CD4-positive, alpha-beta T cell treated with Interleukin-6 for 4 hours (primary cell): ENCODE measurements at places on chromosomes 7 and 10.
A peak's percentile ranks its signal among the peaks of the same experiment; 100 is the strongest.

GRCh38 chr10:132630156-132630555 lies 92.6 kb downstream of the INPP5A start:
- no peak for DNase-seq

- no peak for DNase-seq
Observed at GRCh38 chr10:44723082-44723481, 188.1 kb upstream of the TMEM72 start.

- no peak for DNase-seq
Observed at GRCh38 chr7:16762177-16762576, 8.6 kb downstream of the TSPAN13 start.

GRCh38 chr10:97888641-97889262 lies 39.1 kb downstream of the GOLGA7B start:
- no peak for DNase-seq

DNA sequence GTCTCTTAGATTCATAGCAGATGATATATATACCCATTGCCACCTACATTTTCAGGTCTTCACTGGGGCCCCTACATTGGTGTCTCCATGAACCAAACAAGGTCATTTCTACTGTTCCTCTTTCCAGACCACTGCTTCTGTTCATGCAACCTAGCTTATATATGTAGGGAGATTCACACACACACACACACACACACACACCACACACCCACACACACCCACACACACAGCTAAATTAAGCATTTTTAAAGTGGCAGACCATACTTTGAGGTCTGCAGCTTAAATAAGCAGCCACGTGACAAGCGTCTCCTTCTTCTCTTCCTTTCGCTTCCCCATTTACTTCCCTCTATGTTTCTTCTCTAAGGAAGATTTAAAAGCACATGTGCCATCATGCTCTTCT lies 70.0 kb upstream of the CC2D2B start:
- DNase-seq, result no peak

DNA sequence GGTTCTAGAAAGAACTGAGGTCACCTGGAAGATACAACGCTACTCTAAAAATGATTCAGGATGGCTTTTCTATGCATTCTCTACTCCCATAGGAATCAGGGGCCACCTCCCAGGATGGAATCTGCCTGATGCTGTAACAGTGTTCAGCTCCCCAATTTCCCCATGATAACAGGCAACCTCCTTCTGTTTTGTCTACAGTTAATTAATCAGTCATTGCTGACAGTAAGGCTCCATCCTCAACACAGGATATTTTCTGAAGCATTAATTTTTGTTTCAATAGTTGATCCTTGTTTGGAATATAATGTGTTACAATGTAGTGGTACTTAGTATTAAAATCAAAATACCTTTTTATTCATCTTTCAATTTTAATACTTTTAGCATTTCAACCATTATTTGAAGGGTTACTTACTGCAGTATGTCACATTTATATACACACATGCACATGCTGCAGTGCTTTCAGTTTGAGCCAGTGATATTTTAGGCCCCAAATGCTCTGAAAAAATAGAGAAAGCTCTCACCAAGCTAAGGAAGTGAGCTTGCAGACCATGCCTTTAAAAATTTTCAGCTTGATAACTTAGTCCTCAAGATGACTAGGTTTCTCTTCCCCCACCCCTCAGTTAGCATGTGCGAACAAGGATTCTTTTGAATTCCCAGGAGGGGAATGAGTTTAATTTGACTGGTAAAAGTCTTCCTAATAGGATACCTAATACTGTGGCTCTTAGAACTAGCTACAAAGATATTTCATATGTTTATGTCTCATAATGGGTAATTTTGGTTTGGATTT lies 592 bp upstream of the PIK3CG start:
- DNase-seq, result no peak

DNA sequence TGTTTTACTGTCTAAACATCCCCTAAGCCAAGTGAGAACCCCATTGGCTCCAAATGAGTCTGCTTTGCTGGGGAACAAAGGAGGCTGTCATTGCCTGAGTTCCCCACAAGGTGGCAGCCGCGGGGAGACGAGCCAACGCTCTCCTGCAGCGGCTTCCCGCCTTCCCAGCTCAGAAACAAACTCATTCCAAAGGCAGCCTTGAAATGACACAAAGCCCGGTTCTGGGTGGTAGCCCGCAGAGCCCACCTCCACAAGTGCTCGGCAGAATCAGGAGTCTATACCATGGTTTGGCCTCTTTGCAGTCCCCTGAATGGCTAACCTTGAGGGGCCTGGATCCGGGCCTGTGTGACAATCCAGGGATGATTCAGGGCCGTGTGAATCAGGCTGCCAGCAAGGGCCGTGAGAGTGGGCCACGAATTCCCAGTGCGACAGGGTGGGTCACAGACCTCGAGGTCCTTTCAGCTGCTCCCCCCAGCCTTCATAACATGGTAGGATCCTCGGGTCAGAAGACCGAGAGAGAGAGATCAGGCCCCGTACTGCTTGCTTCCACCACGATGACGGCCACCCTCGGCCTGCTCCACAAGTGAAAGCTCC lies 79.7 kb downstream of the DLG5 start:
- DNase-seq, result peak; percentile 64

GRCh38 chr10:35640474-35640873 lies 1.6 kb downstream of the FZD8 start:
- peak; percentile 39 for DNase-seq

- DNase-seq, result no peak
Observed at GRCh38 chr7:157813053-157813452, 476.2 kb downstream of the DNAJB6 start.

DNA sequence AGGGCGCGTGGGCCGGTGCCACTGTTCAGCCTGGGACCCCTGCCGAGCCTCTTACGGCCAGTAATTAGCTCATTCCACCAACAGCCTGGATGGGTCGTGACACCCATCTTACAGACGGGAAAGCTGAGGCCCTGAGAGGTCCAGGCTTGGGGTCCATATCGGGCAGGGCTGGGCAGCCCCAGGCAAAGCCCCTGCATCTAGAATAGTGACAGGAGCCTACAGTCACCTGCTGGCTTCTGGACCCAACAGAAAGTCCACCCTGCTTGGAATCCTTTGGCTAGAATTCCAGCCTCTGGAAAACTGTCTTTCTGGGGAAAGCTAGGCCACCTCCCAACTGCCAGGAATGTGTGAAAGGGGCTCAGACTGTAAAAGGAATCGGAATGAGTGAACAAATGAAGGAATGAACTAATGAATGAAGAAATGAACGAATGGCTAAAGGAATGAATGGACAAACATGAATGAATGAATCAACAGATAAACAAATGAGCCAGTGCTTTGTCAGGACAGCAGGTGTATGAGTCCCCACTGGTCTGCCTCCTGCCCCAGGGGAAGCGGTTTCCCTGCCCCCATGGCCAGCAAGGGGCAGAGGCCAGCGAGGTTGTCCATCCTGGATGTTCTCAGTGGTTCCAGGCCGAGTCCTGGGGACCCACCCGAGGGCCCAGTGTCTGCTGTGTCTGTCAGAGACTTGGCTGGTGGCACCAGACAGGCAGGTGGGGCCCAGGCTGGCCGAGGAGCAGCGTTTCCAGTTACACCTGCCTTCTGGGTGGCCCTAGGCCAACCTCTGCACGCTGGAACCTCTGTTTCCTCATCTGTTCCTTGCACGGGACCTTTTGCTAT lies 24.1 kb upstream of the PDGFA start:
- no peak for DNase-seq

GRCh38 chr10:34845070-34845469 lies 30.0 kb upstream of the PARD3 start:
- DNase-seq, result no peak

- no peak for DNase-seq
Observed at GRCh38 chr10:124601016-124601415, 139.4 kb downstream of the LHPP start.

GRCh38 chr10:74150204-74150989 lies at the start of gene AP3M1:
TSS of gene AP3M1 (minus strand) at chr10:74150828. CDS start at chr10:74138379, 12,449 bp downstream.
- DNase-seq, result peak; percentile 87

GRCh38 chr7:43650457-43651052 lies 67.6 kb downstream of the STK17A start:
- DNase-seq, result peak; percentile 53

DNA sequence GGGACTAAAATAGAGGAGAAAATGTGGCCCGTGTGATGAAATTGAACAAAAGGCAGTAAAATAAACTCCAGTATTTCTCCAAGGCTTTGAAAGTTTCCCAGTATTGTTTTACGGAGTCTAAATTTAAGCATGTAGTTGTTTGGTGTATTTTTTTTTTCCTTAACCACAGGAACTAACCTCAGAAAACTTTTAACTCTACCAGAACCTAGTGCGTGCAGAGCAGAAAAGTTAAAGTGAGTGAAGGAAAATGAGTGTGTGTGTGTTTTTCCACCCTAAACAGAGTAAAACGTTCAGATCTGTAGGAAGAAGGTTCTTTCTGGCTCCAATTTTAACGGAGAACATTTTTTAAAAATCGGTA lies 812 bp downstream of the PROSER2 start:
- DNase-seq, result no peak

DNA sequence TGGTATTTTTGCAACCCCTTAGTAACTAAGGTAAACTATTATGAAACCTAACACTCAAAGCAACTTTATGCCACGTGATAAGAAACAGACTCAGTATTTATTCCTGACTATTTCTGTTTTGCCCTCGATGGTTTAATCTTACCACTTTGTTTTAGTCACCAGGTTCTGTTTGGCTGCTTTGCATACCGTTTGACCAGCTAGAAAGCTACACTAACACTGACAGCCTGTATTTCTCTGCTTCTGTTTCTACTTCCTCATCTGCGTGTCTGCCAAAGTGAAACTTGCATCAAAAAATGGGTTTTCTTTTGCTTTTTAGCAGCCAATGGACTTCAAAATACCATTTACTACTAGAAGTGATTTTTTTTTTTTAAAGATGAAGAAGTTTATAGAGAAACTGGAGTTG lies 802.5 kb downstream of the GRM8 start:
- DNase-seq, result no peak

GRCh38 chr10:91643700-91644099 lies 10.8 kb upstream of the PPP1R3C start:
- no peak for DNase-seq

DNA sequence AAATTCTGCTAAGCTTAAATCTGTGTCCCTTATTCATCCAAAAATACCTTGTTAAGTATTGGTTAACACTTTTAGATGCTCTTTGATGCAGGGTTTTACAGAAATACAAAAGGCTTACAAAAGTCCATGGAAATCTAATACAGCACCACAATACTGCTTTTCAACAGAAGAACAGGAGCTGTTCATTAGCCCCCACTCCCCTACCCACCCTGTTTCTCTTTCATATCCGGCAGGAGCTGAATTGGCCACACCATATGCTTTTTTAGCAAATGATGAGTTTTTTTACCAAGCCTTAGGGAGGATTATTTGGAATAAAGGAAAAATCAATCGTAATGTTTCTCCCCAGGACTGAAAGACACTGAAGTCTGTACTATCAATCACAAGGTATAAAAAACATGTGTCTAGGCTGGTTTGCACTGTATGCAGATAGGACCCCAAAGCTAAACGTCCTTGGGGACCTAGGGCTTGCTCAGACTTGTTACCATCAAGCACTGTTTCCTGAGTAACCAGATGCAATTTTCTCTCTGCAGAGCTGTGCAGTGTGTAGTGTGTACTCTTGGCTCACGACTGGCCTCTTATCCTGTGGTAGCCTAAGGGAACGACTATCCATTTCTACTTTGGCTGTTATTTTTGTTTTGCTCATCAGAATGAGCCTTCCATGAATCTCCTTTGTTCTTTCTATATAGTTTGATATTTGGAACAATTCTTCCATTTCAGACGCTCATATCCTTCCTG lies 143.3 kb upstream of the LRGUK start:
- DNase-seq, result no peak

DNA sequence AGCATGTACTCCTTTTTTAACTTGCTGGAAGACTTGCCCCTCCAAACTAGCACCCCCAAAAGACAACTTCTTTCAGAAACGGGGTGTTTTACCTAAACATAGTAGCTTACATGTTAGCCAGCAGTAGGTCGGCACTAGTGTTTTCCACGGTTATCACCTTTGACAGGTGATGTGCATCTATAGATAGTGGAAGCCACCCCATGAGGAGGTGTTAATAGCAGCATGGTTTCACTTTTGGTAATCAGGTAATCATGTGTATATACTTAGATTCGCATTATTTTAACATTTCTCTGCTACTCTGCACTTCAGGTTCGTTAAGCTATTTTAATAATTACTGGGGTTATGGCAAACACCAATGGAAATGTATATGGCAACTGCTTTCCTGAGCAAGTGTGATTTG lies 17.6 kb downstream of the SRI start:
- no peak for DNase-seq

DNA sequence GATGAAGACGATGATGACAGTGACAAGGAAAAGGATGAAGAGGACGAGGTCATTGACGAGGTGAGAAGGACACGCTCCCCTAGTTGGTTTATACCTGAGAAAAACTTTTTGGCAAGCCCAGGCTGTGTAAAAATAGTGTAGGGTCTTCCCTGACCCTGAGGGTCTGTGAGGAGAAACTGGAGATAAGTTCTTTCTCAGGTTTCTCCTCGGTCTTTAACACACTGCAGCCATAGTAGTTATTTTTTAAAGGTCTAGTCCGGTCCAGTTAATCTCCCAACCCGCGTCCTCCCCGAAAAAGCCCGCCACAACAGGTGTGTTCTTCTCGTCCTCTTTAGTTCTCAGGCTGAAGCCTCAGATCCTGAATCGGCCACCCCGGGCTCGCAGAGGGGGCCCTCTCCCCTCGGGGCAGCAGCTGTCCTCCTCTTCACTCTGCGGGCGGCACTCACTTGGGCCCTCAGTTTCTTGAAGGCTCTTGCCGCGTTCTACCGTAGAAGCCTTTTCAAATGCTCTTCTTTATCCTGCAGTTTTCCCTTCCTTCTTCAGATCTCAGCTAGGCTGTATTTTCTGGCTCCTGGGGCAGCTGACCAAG lies 411 bp downstream of the BCCIP start:
- DNase-seq, result no peak

DNA sequence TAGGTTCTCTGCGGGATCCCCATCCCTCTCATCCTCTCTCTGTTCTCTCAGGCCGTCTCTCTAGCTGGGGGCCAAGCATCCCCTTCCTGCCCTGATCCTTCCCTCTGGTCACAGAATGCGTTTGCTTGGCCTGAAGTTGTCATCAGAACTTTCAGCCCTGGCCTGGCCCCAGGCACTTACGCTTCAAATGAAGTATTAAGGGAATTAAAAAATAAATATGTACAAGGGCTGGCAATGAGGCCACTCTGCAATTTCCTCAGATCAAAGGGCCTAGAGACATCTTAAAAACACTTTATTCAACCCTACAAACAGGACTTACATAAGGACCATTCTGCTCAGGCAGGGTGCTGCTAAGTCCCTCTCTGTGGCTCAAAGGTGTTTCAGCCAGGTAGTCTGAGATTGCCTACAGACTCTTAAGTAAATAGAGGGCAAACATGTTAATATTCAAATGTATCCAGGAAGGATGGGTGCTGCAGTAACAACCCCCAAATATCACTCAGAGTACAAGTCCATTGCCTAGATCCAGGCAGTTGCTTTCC lies 16.0 kb downstream of the SFTPD start:
- DNase-seq, result no peak

- peak; percentile 41 for DNase-seq
Observed at GRCh38 chr10:35413985-35414861, 77.9 kb downstream of the CCNY start.

GRCh38 chr7:36526863-36527548 lies 137.3 kb downstream of the ANLN start:
- no peak for DNase-seq
